Fibroblast of skin of abdomen (primary cell): ENCODE measurements at places on chromosomes 1 and 21.

- DNase-seq, result no peak
These were observed 11.6 kb upstream of the FAM20B start for GRCh38 chr1:179014123-179014522.

GRCh38 chr1:113057006-113057405, 16.0 kb upstream of the LRIG2 start:
- DNase-seq, result no peak

GRCh38 chr1:68918563-68918962, 421.7 kb upstream of the DEPDC1 start:
- no peak for DNase-seq

GRCh38 chr1:162696286-162696862, 64.1 kb downstream of the DDR2 start:
- DNase-seq, result peak; percentile 88

- no peak for DNase-seq
These were observed 13.1 kb upstream of the SLC25A34 start for GRCh38 chr1:15722836-15723532.

- DNase-seq, result peak; percentile 99
These were observed 15.9 kb downstream of the SHISA4 start for GRCh38 chr1:201904579-201904978.

- peak; percentile 27 for DNase-seq
These were observed 602 bp upstream of the RIMKLA start for GRCh38 chr1:42379794-42380585.

GRCh38 chr1:53600561-53600960, 138.4 kb downstream of the GLIS1 start:
- DNase-seq, result no peak

DNA sequence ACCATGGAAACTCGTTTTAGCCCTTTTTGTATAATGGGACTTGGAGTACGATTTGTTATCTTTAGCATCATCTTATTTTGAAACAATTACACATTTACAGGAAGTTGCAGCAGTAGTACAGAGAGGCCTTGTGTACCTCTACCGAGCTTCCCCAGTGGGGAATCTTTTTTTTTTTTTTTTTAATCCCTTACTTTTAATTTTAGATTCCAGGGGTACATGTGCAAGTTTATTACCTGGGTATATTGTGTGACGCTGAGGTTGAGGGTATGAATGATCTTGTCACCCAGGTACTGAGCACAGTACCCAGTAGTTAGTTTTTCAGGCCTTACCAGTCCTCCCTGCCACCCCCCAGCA, 45.9 kb downstream of the HHAT start:
- DNase-seq, result no peak

- DNase-seq, result no peak
These were observed 2.7 kb downstream of the LRRC71 start for GRCh38 chr1:156922986-156923669.

GRCh38 chr1:7611421-7612010, 159.6 kb upstream of the VAMP3 start:
- no peak for DNase-seq

GRCh38 chr1:54081306-54082270, 28.2 kb downstream of the TCEANC2 start:
- DNase-seq, result peak; percentile 40

- DNase-seq, result no peak
These were observed 58.5 kb upstream of the LAX1 start for GRCh38 chr1:203706444-203706843.

DNA sequence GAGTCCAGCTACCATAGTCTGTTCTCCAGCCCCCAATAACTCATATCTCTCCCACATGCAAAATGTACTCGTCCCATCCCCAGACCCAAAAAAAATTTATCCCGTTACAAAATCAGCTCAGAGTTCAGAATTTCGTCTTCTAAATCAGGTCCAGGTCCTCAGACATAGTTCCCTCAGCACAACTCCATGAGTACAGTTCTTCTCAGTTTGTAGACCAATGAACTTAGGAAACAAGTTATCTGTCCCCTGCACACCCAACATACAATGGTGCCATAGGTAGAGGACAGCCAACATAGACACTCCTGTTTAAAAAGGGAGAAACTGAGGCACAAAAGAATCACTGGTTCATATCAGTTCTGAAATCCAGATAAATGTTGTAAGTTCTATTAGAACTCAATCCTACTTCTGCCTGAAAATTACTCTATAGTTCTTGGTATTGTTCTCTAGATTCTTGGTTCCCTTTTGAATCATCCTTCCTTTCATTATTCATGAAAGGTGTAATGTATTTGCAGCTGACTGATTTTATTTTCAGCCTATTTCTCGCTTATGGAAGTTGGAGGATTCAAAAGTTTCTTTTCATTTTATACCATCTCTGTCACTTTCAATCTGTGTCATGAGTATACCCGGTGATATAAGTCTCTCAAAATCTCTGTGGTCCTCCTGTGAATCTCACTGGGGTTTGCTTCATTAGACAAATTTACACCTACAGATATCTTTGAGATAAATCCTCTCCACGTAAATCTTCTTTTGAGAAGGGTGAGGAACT, 75.8 kb upstream of the TSPAN2 start:
- DNase-seq, result no peak

GRCh38 chr1:44014365-44015104, 16.7 kb downstream of the SLC6A9 start:
- no peak for DNase-seq

DNA sequence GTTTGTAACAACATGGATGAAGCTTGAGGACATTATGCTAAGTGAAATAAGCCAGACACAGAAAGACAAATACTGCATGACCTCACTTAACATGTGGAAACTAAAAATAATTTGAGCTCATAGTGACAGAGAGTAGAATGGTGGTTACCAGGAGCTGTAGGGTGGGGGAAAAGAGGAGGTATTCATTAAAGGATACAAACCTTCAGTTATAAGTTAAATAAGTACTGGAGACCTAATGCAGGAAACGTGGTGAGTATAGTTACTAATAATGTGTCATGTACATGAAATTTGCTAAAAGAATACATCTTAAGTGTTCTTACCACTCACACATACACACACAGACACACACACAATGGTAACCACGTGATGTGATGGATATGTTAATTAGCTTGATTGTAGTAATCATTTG, 86.7 kb downstream of the NGF start:
- peak; percentile 93 for DNase-seq

- DNase-seq, result no peak
These were observed 21.3 kb downstream of the PDE4B start for GRCh38 chr1:65813956-65814355.

DNA sequence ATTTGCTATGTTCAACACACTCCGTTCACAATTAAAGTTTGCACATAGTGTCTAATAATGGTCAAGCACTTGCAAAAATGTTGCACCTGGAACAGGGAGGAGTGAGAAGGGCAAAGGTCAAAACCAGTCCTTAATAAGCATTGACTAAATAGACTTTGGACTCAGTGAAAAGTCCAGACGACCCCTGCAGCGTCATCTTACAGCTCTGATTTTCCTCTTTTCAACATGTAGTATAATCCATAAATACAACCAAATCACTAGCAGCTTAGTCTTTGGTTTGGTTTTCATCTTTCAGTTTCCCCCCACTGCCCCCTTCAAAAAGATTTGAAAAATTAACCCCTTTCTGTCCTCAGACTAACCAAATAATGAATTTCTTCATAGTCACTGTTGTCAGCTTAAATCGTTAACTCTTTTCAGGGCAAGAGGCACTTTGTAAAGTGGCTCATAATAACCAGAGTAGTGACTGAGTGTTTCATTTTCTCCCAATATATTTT, 290.3 kb downstream of the PTPRC start:
- DNase-seq, result no peak

GRCh38 chr1:25549273-25550154, 6.1 kb downstream of the LDLRAP1 start:
- DNase-seq, result peak; percentile 37

DNA sequence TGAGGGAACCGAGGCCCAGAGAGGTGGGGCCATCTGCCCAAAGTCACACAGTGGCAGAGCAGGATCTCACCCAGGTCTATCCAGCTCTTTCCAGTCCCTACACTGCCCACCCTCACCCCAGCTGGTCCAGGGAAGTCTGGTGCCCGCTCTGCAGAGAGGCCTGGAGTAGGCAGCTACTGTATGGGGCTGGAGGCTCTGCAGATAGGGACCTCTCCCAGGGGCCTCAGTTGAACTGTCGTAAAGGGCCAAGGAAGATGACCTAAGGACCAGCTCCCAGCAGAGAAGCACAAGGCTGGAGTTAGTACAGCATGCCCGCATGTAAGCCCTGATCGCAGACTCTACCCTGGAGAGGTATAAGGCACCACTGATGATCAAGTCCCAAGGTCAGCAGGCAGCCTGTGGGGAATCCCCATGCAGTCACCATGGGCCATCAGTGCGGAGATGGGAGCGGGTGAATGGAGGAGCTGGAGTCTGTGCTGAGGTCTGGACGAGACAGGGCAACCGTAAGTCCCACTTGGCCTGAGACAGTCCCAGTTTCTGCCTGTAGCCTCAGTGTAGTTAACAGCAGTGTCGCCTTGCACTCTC, 320.2 kb downstream of the MATN1 start:
- no peak for DNase-seq

DNA sequence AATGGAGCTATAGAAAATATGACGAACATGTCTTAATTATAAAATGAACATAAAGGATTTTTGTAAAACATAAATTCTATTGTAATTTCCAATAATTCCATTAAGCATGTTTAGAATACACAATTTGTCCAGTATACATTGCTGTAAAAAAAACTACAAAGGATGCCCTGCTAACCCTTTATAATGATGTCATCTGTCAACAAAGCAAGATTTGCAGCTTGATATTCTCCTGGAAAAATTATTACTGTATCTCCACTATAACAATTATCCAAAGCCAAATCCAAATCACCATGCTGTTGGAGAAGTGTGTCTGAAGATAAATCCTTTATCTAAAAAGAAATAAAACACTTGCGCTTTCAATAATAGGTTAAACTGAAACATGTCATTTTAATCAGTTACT, 47.6 kb downstream of the SHCBP1L start:
- DNase-seq, result no peak

DNA sequence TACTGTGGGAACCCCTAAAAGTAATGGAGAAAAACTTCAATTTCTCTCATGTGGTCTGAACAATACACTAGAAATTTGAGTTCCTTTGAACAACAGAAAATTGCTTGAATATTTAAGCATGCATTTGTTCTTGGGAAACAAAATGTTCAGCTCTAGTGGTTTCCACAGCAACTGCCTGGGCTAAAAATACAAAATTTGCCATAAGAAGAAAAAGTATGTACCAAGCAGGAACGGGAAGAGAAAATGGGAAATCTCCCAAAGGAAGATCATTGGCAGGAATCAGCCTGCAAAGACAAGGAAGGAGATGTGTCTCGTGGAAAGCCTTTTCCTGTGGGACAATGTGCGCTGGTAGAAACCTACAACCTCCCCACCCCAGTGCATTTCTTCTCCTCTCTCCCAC, 119.0 kb upstream of the DPT start:
- no peak for DNase-seq

- no peak for DNase-seq
These were observed 14.6 kb downstream of the PFKFB2 start for GRCh38 chr1:207067665-207068064.

DNA sequence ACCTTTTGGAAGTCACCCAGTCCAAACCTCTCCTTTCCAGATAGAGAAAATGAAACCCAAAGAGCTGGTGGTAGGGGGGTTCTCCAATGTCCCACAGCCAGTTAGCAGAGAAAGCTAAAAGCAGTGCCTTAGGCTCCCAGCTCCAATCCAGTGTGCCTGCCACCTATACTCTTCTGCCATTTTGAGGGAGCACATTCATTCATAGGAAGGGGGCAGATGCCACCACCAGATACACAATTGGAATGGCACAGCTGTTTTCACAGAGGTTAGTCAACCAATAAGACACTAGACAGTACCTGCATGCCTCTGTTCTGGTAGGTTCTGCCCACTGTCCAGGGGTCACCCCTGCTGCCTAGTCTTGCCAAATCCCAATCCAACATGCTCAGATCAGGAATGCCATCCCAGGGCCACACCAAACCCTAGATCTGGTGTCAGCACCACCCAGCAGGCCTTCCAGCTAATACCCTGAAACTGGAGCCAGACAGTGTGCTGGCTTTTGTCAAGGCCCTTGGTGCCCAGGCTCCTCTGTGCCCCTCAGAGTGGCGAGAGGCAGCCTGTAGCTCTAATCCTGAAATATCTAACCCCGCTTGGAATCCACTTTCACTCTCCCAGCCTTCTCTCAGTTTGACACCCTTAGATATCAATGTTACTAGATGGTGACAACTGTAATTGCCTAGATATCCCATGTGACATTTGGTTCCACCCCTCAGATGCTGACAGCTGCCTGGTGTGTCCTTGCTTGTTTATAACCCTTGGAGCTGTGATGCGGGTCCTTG, 178.6 kb downstream of the TGFBR3 start:
- no peak for DNase-seq

GRCh38 chr1:50084389-50084788, 24.3 kb upstream of the ELAVL4 start:
- DNase-seq, result no peak
